ENCODE measurements at places on chromosomes 3 and 15.
A peak's percentile ranks its signal among the peaks of the same experiment; 100 is the strongest.

GRCh38 chr3:99269606-99270351, 368.3 kb upstream of the DCBLD2 start:
- no peaks in the 10 kb centered on the region for H3K27me3 ChIP-seq
- H3K36me3 ChIP-seq = no peaks in the 10 kb centered on the region
- no peak overlapping the region for H3K27ac ChIP-seq
- no peak overlapping the region for H3K4me3 ChIP-seq

DNA sequence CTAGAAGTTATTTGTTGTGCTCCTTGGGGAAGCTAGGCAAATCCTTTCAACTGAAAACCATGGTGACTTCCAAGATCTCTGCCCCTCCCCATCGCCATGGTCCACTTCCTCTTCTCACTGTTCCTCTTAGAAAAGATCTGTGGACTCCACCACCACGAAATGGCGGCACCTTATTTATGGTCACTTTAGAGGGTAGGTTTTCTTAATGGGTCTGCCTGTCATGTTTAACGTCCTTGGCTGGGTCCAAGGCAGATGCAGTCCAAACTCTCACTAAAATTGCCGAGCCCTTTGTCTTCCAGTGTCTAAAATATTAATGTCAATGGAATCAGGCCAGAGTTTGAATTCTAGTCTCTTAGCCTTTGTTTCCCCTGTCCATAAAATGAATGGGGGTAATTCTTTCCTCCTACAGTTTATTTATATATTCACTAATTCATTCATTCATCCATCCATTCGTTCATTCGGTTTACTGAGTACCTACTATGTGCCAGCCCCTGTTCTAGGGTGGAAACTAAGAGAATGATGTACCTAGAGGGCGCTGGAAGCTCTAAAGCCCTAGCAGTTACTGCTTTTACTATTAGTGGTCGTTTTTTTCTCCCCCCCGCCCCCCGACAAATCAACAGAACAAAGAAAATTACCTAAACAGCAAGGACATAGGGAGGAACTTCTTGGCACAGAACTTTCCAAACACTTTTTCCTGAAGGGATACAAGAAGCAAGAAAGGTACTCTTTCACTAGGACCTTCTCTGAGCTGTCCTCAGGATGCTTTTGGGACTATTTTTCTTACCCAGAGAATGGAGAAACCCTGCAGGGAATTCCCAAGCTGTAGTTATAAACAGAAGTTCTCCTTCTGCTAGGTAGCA, 657 bp downstream of the PATL2 start:
- H3K4me1 ChIP-seq = peaks cover 42% of the 10 kb centered on the region
- peaks cover 52% of the 10 kb centered on the region for H3K36me3 ChIP-seq
- DNase-seq = peak; percentile 50
- H3K27ac ChIP-seq = peak overlapping the region; percentile 100
- peak overlapping the region; percentile 99 for H3K4me3 ChIP-seq

DNA sequence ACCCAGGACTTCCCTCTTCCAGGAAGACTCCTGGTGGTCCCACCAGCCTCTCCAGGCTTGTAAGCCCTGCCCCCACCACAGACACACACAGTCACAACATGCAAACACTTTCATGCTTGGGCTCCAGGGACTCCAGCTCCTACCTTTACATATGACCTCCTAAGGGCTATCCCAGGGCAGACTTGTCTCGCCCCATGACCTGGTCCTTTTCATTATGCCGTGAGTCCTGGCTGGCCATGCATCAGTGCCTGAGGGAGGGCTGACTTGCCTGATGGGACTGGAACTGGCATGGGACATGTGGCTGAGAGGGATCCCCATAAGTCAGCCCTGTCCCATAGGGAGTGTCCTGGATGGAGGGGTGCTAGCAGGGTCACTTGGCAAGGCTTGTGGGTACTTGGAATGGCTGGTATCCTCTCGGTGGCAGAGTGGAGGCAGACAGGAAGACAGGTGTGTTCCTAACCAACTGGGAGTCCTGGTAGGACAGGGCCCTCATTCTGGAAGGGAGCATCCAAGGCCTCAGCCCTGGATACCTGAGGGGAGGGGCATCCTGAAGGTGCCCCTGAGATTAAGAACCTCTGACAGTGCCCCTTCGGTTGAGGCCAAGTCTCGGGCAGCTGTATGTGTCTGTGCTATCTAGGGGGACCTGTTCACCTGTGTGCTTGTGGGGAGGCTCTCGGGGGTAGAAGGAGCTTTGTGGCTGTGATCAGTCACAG, 540 bp upstream of the HHATL start:
- no peak for DNase-seq
- H3K36me3 ChIP-seq = no peaks in the 10 kb centered on the region
- no peak overlapping the region for H3K4me3 ChIP-seq
- H3K27me3 ChIP-seq = peaks cover 5% of the 10 kb centered on the region

- no peaks in the 10 kb centered on the region for H3K36me3 ChIP-seq
- no peak overlapping the region for H3K4me3 ChIP-seq
- peak; percentile 48 for DNase-seq
These were observed 17.5 kb downstream of the CIDEC start for GRCh38 chr3:9862391-9863057.

DNA sequence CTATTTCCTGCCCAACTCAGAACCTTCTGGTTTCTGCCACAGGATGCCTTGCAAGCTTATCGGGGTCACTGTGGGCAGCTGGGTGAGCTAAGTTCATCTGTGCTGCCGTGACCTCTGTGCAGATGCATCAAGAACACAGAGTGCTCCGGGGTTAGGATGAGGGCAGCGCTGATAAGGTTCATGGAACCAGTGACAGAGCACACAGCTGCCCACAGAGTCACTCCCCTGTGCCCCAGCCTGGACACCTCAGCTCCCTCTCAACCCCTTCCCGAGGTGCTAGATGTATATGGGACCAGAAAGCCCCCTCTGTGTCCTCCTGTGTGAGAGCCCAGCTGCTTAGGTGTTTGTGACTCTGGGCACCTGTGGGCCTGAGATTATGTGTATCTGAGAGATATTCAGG, 15.8 kb upstream of the ALAS1 start:
- H3K27me3 ChIP-seq = no peaks in the 10 kb centered on the region
- H3K27ac ChIP-seq = no peak overlapping the region
- peaks cover 3% of the 10 kb centered on the region for H3K4me1 ChIP-seq
- H3K36me3 ChIP-seq = no peaks in the 10 kb centered on the region
- H3K4me3 ChIP-seq = no peak overlapping the region

DNA sequence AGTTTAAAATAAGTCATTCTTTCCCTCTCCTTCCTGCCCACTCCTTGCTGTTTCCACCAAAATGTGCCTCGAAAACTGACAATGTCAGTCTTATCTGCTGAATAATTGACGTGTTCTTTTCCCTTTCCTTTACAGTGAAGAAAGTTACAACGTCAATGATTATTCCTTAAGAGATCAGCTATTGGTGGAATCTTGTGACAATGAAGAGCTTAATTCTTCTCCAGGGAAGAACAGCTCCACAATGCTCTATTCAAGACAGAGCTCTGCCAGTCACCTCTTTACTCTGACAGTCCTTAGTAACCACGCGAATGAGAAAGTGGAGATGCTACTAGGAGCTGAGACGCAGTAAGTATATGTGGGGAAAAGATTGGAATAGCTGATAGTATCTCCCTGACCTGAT, 84.1 kb downstream of the DHX36 start:
- H3K27ac ChIP-seq = no peak overlapping the region
- no peak for DNase-seq
- H3K27me3 ChIP-seq = peaks cover 21% of the 10 kb centered on the region
- peaks cover 7% of the 10 kb centered on the region for H3K4me1 ChIP-seq
- no peaks in the 10 kb centered on the region for H3K36me3 ChIP-seq

- H3K4me1 ChIP-seq = no peaks in the 10 kb centered on the region
- no peaks in the 10 kb centered on the region for H3K27me3 ChIP-seq
- no peak overlapping the region for H3K4me3 ChIP-seq
- no peaks in the 10 kb centered on the region for H3K36me3 ChIP-seq
- no peak overlapping the region for H3K27ac ChIP-seq
- no peak for DNase-seq
These were observed 309.1 kb downstream of the KCNH8 start for GRCh38 chr3:19457449-19457848.

- no peaks in the 10 kb centered on the region for H3K27me3 ChIP-seq
- no peak overlapping the region for H3K27ac ChIP-seq
- DNase-seq = no peak
- no peaks in the 10 kb centered on the region for H3K4me1 ChIP-seq
These were observed 23.7 kb downstream of the PHLDB2 start for GRCh38 chr3:111882799-111883198.

GRCh38 chr3:183879243-183879642, 5.4 kb downstream of the PARL start:
- no peak for DNase-seq
- H3K27ac ChIP-seq = no peak overlapping the region
- peaks cover 57% of the 10 kb centered on the region for H3K4me1 ChIP-seq
- H3K4me3 ChIP-seq = no peak overlapping the region

- peaks cover 43% of the 10 kb centered on the region for H3K36me3 ChIP-seq
- no peak for DNase-seq
- H3K4me1 ChIP-seq = no peaks in the 10 kb centered on the region
- H3K27ac ChIP-seq = no peak overlapping the region
- H3K4me3 ChIP-seq = no peak overlapping the region
These were observed 50.1 kb downstream of the KLHL25 start for GRCh38 chr15:85744579-85744978.

GRCh38 chr3:57015912-57016311, 44.6 kb upstream of the SPATA12 start:
- no peak for DNase-seq
- H3K27me3 ChIP-seq = no peaks in the 10 kb centered on the region
- no peak overlapping the region for H3K27ac ChIP-seq

Data from activated naive CD8-positive, alpha-beta T cell treated with anti-CD3 and anti-CD28 coated beads, Interleukin-2, amount 50 U/mL, for 24 hours (primary cell).